ENCODE measurements at places on chromosomes 12 and 14.

DNA sequence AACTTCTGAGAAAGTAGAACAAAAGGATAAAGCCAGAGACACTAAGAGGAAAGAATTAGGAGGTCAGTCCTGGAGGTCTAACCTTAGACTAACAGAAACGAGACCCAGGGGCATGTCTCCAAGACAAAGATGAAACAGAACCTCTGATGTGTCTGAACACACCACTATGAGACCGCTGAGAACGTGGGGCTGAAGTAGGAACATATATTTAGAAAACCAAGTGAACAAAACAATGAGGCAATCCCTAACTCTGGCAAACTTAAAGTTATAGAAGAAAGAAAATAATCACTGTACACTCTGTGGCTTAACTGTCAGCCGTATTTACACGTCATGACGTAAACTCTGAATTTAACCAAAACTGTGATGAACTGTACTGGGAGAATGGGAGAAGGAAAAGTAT is 17.9 kb downstream of the KCTD10 start:
- DNase-seq: no peak

GRCh38 chr12:84348582-84348981 is 564.0 kb downstream of the SLC6A15 start:
- DNase-seq: no peak

GRCh38 chr14:92688434-92689375 is 59.7 kb downstream of the LGMN start:
- DNase-seq: no peak

DNA sequence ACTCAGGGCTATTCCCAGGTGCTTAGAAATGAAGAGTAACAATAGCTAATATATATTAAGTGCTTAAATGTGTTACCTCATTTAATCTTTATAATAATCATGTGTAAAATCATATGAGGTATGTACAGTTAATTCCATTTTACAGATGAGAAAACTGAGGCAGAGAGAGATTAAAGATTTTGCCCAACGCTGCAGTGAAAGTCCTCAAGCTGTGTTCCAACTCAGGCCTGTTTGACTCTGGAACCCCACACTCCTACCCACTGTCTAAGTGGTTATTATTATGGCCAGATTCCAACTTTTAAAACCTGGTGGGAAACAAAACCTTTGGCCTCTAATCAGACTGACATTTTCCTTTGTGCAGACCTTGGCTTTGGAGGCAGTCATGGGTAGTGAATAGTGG is 10.2 kb downstream of the CMTM5 start:
- no peak for DNase-seq

GRCh38 chr14:100723135-100723829 is 3.4 kb upstream of the DLK1 start:
- DNase-seq: no peak

DNA sequence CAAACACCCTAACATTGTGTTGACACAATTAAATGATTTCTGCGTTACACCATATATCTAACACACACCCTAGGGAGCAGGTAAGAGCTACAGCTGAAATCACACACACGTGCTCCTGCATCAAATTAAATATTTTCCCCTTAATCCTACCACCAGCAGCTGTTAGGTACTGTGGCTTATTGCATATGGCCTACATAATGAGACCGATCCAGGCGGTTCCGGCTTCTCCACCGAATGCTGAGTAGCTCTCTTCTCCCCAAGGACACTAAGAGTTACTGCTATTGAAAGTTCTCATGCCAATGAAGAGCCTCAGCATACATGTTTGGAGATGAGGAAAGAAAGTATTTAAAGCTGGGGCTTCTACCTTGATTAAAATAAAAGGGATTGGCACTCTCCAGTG is 472.2 kb upstream of the STXBP6 start:
- DNase-seq: no peak

DNA sequence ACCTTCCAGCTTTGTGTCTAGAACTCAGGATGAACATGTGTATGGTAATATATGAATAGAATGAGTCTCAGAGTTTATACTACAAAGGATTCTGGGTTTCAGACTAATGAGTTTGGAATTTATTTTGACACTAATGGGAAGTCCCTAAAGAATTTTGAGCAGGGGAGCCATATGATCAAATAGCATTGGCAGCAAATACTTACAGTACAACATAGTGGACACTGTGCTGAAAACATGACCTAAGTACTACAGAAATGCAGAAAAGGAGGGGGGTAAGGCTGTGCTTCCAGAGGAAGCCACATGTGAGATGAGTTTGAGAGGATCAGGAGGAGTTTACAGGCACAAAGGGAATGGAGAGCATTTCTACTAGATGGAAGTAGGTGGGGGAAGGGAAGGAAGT is 225.8 kb downstream of the C12orf42 start:
- no peak for DNase-seq

GRCh38 chr14:92581966-92582566 is 68.5 kb downstream of the RIN3 start:
- no peak for DNase-seq

DNA sequence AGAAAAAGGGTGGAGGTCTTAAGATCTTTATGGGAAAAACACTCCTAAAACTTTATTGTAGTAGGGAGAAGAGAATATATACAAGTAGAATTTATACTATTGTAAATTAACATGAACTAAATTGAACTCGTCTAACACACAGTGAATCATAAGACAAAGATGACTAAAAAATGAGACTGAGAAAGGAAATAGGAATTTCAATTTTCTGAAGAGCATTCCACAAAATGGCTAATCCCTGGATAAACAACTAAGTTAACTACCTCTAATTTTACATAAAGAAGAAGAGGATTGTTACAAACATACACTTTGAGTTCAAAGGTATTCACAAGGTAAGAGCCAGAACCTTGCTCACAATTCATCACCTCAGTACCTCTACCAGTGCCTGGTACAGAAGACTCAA is 2.0 kb downstream of the MAP4K5 start:
- no peak for DNase-seq
